OCI-LY7 (cell line): ENCODE measurements at places on chromosomes 3 and 15. TPM values are rescaled to one million over a fixed set of nuclear protein-coding genes. Genes with fewer than 3 reads are reported as not detected.
A peak's percentile ranks its signal among the peaks of the same experiment; 100 is the strongest.

Gene FBXW12
- total RNA-seq, result 0.37 and 0.44 TPM in 2 replicates

Gene TMCO5A
- not detected in 2 replicates for total RNA-seq

Gene CNOT10
- 60.3 and 67.6 TPM in 2 replicates for total RNA-seq

Gene IL20RB
- total RNA-seq, result 2.4 and 3.1 TPM in 2 replicates

Gene STRA6
- not detected in 2 replicates for total RNA-seq

Gene FGF12
- total RNA-seq, result 1.5 and 1.7 TPM in 2 replicates

Gene SYNM
- 0.08 TPM in 1 of 2 replicates, not detected in the other for total RNA-seq

Gene ZNF639
- total RNA-seq, result 59.3 and 63.5 TPM in 2 replicates

Gene DPPA2
- not detected in 2 replicates for total RNA-seq

Gene MKRN2OS
- not detected in 2 replicates for total RNA-seq

DNA sequence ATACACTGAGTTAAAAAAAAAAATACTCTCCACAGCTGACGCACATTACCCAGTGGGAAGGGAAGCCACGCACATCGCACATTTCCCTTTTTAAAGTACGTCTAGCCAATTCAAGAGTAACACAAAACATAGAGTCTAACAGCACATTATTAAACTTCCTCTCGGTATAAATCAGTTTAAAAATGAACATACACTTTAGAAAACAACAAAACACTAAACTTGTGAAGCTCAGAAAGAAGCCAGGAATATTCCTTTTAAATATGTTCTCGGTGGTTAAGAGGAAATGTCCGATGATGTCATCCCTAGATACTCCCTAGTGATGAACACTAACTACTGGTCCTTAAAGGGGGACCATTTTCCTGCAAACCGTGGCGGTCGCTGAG is 721 bp downstream of the MYEF2 start:
- peak; percentile 63 for DNase-seq

- DNase-seq, result no peak
Measured at GRCh38 chr3:48619541-48620524, 1.7 kb downstream of the TMEM89 start.

DNA sequence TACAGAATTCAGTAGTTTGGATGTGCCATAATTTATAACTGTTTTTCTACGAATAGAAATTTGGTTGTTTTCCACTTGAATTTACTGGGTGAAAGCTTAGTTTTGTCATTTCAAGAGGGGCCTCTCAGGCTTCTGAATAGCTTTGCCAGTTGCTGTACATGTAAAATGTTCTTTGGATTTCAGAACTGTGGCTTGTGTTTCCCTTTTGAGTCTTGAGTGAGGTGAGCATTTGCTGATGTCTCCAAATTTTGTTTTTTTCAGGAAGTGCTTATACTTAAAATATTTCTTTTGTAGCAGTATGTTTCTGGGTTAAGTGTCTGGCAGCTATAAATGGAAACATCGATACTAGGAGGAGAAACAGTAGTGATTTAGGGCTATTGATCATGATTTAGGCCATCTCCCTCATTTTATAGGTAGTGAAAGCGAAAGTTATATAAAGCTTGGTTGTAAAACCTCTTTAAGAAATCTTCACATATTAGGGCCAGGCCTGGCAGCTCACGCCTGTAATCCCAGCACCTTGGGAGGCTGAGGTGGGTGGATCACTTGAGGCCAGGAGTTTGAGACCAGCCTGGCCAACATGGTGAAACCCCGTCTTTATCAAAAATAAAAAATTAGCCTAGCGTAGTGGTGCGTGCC is 9.2 kb upstream of the TRAK1 start:
- DNase-seq, result no peak
